ENCODE measurements at places on chromosomes 7 and 10. TPM values are rescaled to one million over a fixed set of nuclear protein-coding genes. Genes with fewer than 3 reads are reported as not detected.

CRCP gene
- total RNA-seq: 11.3 TPM

PLEKHS1 gene
- not detected for total RNA-seq

TMEM229A gene
- not detected for total RNA-seq

MRLN gene
- 219 TPM for total RNA-seq

LGI1 gene
- 1.3 TPM for total RNA-seq

KIF11 gene
- 0.22 TPM for total RNA-seq

AFAP1L2 gene
- 2.1 TPM for total RNA-seq

GIMAP5 gene
- total RNA-seq: 8.4 TPM

LRIT1 gene
- total RNA-seq: not detected

ADARB2 gene
- 0.15 TPM for total RNA-seq

IFIT1B gene
- total RNA-seq: not detected

ZNF736 gene
- 6.6 TPM for total RNA-seq

GRM3 gene
- total RNA-seq: not detected

- no peak for DNase-seq
Observed at GRCh38 chr10:137606-138005, 2.4 kb downstream of the ZMYND11 start.

DNA sequence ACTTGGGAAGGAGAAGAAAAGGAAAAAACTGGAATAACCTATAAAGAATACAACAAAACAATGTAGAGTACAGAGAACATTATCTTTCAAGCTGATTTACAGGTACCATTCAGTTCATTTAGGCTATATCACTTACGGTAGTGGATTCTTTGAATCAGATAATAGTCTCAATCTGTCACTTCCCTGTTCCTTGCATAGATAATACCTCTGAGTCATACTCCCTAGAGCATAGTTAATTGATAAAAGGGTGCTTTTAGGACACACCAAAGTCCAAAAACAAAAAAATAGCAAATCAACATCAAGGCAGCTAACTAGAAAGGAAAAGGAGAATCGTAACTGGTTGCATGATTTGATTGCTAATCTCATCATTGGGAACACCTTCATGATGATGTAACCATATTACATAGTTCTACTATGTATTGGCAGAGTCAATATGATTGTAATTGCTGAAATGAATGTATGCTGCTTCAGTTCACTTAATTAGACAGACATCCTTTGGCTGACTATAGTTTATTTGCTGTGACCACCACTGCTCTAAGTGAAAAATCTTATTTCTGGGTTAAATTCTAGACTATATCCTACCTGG lies 844.4 kb downstream of the GATA3 start:
- DNase-seq: no peak

DNA sequence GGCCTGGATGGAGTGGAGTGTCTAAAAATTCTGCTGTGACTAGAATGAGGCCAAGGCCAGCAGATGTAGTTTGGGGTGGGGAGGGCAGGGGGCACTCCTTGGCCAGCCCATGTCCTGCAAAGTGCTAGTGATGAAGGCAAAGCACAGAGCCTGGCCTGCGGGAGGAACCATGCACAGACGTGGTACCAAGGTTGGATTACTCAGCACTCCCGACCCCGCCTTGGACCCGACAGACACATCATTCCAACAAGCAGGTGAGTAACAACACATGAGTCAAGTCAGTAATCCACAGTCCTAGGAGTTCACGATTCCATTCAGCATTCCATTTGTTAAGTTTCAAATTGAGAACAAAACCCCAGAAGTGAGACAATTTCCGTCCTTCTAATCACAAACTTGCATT lies 317.3 kb downstream of the TCERG1L start:
- DNase-seq: no peak

DNA sequence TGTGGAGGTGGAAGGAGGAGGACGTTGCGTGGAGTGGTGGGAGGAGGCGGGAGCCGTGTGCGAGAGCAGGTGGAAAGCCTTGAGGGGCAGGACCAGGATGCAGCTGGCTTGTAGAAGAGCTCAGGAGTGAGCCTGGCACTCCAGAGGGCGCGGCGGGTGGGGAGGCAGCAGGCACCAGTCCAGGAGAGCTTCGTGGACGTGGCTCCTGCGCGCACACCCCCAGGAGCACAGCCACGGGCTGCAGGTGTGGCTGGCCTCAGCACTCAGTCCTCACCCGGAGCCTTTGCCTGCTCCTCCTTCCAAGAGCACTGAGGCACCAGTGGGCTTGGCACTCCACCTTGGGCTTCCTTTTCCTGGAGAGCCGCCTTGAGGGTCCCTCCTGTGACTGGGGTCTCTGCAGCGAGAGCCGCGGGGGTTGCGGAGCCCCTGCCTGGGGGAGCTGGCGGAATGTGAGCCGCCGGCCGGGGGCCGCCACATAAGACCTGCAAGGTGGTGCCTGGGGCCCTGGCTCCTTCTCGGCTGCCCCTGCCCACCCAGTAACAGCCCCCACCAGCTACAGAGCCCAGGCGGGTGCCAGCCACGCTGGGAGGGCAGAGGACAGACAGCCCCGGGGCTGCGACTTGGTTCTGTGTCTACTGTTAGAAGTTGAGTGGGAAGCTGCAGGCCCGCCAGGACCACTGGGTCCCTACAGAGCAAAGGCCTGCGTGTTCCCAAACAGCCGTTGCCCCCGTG lies 11.1 kb downstream of the MAFK start:
- peak; percentile 47 for DNase-seq

DNA sequence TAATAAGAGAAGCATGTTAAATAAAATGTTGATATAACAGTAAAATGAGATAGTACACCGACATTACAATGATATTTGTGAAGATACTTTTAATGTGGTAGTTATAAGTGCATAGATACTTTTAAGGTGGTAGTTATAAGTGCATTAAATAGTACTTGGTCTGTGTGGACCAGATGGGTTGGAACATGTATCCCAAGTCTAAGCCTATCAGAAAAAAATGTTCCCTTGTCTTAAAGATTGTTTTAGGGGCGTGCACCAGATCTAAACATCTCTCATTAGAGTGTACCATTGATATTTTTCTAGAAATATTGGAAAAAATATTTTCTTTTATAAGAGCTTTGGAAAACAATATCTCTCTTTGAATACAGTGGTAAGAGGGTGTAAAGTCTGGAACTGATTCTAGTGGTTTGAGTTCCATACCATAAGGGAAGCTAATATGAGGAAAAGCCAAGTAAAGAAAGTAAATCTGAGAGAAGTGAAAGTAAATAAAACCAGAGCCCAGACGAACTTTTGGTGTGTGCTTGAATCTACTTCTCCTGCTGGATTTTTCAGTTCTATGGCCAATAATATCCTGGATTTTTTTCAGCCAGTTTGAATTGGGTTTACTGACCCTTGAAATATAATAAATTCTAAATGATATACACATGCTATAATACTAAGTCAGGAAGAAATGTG lies 175.3 kb downstream of the MBL2 start:
- no peak for DNase-seq

GRCh38 chr10:132982301-132982989 lies 40.1 kb upstream of the CFAP46 start:
- no peak for DNase-seq

- DNase-seq: no peak
Observed at GRCh38 chr7:574661-575395, 55.2 kb upstream of the PDGFA start.

- no peak for DNase-seq
Observed at GRCh38 chr7:41205600-41205999, 497.3 kb downstream of the INHBA start.

GRCh38 chr10:111127081-111127848 lies 50.4 kb downstream of the ADRA2A start:
- DNase-seq: no peak

- no peak for DNase-seq
Observed at GRCh38 chr7:45585628-45586027, 11.5 kb downstream of the ADCY1 start.

- DNase-seq: no peak
Observed at GRCh38 chr7:27152816-27153442, 546 bp upstream of the HOXA3 start.

GRCh38 chr10:6936931-6937330 lies 356.9 kb upstream of the PRKCQ start:
- DNase-seq: no peak

- DNase-seq: no peak
Observed at GRCh38 chr10:1230138-1230537, 174.0 kb downstream of the WDR37 start.

DNA sequence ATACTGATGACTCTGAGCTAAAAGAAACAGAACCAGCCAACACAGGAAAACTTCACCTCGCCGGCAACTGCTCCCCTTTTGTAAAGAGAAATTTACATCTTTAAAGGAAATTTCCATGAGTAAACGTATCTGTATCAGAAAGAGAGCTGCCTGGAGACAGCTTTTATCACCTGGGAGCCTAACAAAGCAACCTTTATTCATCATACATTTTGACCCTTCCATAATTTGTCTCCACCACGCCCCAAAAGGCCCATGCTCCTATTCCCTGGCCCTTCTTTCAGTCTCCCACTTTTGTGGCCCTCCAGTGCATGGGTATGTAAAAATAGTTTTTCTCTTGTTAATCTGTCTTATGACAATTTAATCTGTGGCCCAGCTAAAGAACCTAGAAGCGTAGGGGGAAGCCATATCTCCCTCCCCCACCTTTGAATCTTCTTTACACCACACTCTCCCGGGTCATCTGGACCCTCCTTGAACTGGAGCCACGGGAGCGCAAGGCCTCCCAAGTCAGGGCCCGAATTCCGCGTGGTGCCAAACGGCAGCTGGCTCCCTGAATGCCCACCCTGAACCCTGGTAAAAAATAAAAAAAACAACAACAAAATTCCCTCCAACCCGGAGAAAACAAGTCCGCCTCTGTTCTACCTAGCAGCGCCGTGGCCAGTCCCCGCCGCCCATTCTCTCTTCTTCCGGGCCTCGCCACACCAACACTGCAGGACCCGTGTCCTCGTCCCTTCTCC lies 15.4 kb upstream of the FKBP9 start:
- peak; percentile 60 for DNase-seq

- DNase-seq: no peak
Observed at GRCh38 chr7:106098889-106099288, 13.2 kb downstream of the SYPL1 start.

DNA sequence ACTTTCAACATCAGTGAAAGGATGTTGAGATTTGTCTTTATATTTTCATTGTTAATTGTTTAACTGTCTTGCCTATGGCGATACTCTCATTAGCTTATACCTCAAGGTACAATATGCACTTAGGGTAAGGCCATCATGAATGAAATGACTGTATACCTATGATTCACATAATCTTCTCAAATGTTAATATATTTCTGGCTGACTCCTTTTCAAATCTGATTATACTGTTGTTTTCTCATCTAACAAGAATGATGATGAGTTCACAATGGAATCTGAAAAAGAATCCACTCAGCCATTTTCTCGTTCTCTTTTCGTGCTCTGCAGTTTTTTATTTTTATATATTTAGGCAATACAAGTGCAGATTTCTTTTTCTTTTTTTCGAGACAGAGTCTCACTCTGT lies 159.1 kb downstream of the ARHGAP12 start:
- DNase-seq: no peak

DNA sequence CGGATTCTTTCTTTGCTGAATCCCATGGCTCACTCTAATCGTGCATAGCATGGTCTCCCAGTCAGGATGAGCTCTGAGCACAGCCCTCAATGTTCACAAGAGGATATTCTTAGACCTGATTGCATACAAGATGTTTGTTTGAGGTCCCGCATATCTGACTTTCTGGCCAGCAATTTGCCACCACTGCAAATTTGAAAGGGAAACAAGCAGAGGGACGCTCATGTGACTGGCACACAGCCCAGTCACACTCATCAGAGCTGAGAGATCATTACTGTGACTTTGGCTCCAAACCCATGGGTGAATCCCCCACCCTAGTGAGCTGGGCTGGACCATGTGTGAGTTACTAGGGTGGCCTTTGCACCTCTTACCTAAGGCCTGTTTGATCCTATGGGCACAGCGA lies 9.9 kb downstream of the TAS2R41 start:
- DNase-seq: peak; percentile 43

DNA sequence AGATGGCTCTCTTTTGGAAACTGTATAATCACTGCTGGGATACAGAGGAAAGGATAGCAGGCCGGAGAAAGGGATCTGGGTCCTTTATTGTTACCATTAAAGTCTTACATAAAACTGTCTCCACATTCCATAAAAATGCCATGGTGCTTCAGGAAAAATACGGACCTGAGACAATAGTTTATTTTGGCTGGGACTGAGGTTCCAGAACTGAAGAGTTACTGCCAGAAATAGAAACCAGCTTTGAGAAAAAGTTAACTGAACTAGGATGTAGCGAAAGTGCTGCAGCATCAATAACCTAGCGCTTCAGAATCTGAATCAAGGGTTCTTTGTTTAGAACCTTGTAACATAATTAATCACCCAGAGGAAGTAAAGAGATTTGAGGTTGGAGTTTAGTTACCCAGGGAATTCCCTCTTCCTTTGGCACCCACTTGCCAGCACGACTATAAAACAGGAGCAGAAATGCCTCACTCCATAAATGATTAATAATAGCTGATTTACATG lies 38.0 kb downstream of the MEOX2 start:
- DNase-seq: no peak

- DNase-seq: no peak
Observed at GRCh38 chr7:139072796-139073195, 36.7 kb downstream of the ZC3HAV1 start.

DNA sequence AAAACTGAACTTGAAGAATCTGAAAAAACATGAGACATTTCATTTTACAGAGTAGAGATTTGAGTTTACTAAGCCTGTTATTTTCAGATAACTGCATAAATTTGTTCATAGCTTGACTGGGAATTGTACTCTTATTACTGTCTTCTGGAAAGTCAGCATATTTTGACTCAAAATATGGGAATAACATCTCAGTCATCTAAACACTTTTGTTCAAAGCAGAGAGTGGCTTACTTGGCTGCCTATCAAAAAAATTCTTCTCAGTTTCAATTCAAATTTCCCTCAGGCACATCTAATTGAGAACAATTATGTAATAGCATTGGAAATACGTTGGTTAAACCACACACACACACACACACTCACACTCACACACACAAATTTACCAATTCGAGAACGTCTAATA lies 384.6 kb downstream of the ARL4A start:
- no peak for DNase-seq

DNA sequence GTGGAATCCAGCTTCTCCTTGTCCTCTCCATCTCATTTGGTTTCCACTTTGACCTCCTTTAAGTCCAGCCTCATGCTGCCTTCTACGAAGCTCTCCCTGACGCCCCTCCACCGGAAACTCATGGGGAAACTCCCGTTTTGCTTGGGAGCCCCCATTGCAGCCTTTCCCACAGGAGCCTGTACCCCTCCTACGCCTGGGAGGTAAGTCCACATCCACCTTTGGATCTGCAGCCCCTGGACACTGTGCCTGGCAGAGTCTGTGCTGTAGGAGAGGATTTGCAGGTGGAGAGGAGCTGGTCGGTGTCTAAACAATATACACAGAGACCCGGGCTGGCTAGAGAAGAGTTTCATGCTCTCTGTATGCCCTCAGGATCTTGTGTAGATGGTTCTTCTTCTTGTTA lies 296.1 kb downstream of the GLRX3 start:
- DNase-seq: no peak

GRCh38 chr10:81219758-81220157 lies 655.2 kb upstream of the NRG3 start:
- DNase-seq: no peak

DNA sequence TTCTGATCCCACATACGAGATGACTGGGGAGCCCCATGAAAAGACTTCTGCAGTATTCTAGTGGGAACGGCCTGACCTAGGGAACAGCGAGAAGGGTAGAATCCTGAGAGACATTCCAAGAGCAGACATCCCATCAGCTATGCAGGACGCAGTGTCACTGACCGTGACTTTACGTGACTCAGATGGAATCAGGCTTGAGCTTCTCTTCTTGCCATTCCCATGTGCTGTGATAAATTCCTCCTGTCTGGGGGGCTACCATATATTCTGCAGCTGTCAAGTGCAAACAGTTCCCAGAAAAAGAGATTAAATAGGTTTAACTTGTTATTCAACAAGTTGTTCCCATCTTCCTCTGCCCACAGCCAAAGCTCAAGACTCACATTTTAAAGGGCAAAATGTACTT lies 73.1 kb upstream of the PDE1C start:
- DNase-seq: no peak
